ENCODE measurements at places on chromosomes 4 and X. TPM values are rescaled to one million over a fixed set of nuclear protein-coding genes. Genes with fewer than 3 reads are reported as not detected.

TMPRSS11B gene
- total RNA-seq = not detected

TLR2 gene
- total RNA-seq = 0.62 TPM

ZGRF1 gene
- total RNA-seq = 3.3 TPM

ZBED1 gene
- total RNA-seq = 59.7 TPM

ATP1B4 gene
- total RNA-seq = not detected

GRCh38 chr4:93313197-93313596, 515.4 kb upstream of the ATOH1 start:
- DNase-seq = no peak

DNA sequence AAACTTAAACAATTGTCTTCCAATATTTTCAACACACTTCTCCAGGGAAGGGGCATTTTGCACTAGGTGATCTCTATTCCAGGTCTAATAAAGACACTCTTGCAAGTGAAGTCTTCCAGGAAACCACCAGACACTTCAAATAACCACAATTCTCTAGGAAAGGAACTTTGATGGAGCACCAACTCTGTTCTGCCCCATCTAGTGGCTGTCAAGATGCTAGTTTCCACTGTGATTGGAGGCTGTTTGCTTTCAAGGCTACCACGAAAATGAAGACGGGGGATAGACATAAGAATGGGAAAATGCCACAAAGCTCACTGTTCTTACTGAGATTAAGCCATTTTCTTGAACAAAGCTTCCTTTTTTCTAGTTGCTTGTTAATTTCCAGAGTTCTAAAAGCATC, 100.6 kb upstream of the F9 start:
- no peak for DNase-seq

DNA sequence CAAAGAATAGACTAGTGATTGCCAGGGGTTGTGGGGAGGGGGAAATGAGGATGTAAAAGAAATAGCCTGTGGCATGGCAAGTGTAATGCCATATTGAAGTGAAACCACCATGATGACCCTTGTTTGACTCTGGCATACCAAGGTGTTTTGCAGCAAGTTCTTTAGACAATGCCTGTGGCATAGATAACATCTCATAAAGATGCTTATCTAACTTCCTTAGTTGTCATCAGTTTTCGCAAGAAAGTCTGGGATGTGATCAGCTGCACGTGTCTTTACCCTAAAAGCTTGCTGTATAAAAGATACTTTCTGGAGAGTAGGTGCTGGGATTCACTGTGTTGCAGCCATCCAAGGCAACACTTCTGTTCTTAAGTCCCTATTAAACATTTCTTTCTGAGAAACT, 176.1 kb upstream of the MAGEB16 start:
- no peak for DNase-seq

- no peak for DNase-seq
Observed at GRCh38 chr4:19478791-19479190, 772.9 kb upstream of the SLIT2 start.

- DNase-seq = no peak
Observed at GRCh38 chr4:111453216-111453615, 692.0 kb upstream of the FAM241A start.

GRCh38 chr4:37970702-37971101, 10.5 kb downstream of the PTTG2 start:
- peak; percentile 44 for DNase-seq

- DNase-seq = no peak
Observed at GRCh38 chr4:40363382-40363920, 28.3 kb downstream of the CHRNA9 start.

DNA sequence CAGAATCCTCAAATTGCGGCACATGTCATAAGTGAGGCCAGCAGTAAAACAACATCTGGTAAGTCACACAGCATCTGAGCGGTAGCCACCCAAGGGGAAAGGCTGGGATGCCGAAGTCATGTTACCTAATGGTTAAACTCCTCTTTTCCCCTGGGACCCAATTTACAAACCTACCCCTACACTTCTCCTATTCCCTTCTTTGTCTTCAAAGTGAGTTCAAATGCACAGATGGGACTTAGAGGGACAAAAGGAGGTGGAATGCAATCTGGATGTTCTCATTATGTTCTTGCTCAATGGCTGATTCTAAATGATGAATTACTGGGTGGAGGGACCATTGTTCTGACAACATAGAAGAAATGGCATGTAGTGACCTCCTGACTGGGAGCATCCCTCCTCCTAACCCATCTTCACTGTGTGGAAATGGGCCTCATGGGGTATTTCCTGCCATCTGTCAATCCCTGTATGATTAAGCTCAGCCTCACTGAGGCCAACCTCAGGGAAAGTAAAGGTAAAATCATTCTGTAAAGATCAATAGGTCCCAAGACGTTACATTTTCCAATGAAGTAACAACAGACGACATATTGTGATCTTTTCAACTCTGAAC, 8.5 kb downstream of the CD40LG start:
- no peak for DNase-seq

- no peak for DNase-seq
Observed at GRCh38 chr4:2306773-2307410, 45.0 kb upstream of the MXD4 start.

Data from MG63 (cell line).